HS-27A (cell line): ENCODE measurements at places on chromosomes 7 and 10.

- no peak for DNase-seq
These were observed 630.0 kb upstream of the FOXK1 start for GRCh38 chr7:4052130-4052529.

- no peak for DNase-seq
These were observed 225.4 kb downstream of the TCERG1L start for GRCh38 chr10:131086094-131086493.

- DNase-seq: no peak
These were observed 40.5 kb downstream of the ST8SIA6 start for GRCh38 chr10:17413876-17414275.

DNA sequence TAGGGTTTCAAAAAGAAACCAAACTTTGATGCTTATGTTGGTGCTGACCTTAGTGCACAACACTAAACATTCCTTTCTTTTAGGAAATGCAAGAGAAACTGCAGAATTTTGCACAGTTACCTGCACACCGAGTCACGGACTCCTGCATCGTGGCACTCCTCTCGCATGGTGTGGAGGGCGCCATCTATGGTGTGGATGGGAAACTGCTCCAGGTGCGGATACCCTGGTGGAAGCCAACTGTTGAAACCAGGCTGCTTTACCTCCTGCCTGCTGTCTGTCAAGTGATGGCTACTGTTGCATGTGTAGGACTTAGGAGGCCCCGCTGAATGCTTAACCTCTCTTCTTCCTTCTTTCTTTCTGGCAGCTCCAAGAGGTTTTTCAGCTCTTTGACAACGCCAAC lies 11.7 kb downstream of the CASP2 start:
- no peak for DNase-seq

DNA sequence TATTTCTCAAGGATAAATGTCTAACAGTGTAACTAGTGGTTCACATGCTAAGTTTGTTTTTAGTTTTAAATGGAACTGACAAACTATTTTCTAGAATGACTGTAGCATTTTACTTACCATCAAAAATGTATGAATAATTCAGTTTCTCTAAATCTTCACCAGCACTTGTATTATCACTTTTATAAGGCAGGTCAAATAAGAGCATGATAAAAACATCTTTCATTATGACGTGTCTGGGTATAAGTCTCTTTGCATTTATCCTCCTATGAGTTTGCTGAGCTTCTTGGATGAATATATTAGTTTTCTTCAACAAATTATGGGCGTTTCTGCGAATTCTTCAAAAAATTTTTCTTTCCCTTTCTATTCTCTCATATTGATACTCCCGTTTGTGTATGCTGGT lies 19.9 kb downstream of the ZNF33B start:
- DNase-seq: no peak

GRCh38 chr7:112743811-112744210 lies 46.4 kb downstream of the TMEM168 start:
- DNase-seq: no peak

GRCh38 chr10:102776779-102777456 lies 33.2 kb downstream of the WBP1L start:
- DNase-seq: peak; percentile 62

GRCh38 chr7:98212532-98213041 lies 1.3 kb downstream of the BHLHA15 start:
- DNase-seq: no peak

- DNase-seq: no peak
These were observed 1.2 kb upstream of the SDHAF3 start for GRCh38 chr7:97116308-97116707.

DNA sequence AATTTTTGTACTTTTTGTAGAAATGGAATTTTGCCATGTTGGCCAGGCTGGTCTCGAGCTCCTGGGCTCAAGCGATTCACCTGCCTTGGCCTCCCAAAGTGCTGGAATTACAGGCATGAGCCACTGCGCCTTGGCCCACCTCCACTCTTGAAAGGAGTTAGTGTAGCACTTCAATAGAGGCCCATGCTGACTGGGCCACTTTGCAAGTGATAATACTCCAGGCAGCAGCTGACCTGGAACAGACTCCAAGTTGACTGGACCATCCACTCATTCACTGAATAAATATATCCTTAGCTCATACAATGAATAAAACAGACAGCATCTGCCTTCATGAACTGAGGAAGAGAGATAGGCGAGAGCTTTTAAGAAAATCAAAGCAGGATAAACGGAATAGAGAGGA lies 14.7 kb downstream of the CPVL start:
- DNase-seq: no peak

- DNase-seq: no peak
These were observed 109.9 kb downstream of the OAT start for GRCh38 chr10:124308811-124309210.

DNA sequence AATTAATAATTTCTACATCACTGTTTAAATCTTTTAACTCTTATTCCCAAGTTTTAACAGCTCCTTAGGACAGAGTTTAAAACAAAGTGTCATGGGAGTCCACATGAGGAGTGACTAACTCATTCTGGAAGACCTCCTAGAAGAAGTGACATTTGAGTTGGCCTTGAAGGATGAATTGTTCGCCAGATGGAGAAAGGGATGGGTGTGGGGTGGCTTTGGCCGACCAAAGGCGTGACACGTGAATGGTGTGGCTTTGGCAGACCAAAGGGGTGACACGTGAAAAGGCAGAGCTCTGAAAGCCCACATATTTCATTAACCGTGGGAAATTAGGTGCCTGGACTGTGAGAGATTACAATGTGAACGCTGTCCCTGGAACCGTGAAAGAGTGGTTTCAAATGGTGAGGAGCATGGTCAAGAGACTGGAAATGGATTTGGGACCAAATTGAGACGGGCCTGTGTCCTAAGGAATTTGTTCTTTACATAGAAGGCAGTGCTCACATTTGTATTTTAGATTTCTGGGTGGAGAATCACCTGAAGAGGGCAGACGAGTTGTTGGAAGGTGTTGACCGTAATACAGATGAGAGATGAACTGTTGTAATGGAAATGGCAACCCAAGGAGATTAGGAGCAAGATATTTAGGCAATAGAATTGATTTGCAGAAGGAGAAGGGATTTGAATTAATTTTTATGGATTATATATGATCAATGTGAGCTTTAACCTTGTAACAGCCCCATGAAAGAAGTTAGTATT lies 228.1 kb downstream of the BICC1 start:
- no peak for DNase-seq

DNA sequence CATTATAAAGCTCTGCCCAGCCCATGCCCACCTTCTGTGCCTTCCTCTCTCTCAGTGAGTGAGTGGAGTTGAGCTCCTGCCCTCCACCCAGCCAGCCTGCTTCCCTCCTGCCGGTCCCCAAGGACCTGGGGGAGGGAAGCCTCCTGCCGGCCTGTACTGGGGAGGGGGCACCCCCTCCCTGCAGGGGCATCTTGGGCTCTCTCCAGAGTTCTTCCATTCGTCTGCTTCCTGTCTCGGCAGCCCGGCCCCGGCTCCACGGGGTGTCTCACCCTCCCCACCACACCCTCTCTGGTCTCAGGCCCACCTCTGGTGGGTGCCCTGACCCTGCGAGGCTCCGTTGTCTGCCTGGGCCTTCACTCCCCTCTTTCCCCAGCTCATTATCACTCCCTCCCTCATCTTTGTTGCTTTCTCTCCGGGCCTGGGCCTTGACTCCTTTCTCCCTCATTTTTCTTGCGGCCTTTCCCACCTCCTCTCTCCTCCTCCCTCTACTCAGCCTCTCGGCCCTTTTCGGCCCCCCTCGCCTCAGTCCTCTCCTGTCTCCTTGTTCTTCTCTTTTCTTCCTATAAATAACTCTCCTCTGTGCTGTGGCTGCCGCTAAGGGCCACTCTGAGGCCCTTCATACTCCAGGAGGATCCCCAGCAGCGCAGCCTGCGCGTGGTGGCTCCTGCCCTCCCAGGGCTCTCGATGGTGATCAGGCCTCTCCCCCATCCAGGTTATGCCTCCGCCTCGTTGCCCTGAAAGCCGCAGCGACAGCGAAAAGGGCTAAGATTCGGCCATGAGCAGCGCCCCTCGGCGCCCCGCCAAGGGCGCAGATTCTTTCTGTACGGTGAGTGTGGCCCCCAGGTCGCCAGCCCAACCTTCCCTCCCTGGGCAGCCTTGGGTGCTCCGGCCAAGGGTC lies 2.1 kb downstream of the SLC4A2 start:
- no peak for DNase-seq

- DNase-seq: no peak
These were observed 26.5 kb upstream of the TRIL start for GRCh38 chr7:28984631-28985030.

- DNase-seq: no peak
These were observed 92.7 kb upstream of the GDF10 start for GRCh38 chr10:47207281-47207615.

DNA sequence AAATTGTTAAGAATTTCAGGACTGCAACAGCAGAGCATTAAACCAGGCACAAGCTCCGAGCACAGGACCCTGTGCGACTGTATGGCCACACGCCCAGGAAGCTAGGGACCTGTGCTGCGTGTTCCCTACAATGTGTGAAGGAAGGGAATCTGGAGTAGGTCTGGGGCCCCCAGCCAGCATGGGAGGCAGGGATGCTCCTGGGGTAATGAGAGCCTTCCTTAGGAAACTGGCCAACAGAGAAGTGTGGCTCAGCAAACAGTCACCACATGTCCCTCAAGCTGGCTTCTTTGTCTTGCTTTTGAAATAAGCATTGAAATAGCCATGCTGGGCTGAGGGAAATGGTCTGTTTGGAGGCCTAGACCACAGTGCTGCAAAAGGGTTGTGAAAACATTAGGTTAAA lies 8.2 kb downstream of the BLNK start:
- DNase-seq: no peak

DNA sequence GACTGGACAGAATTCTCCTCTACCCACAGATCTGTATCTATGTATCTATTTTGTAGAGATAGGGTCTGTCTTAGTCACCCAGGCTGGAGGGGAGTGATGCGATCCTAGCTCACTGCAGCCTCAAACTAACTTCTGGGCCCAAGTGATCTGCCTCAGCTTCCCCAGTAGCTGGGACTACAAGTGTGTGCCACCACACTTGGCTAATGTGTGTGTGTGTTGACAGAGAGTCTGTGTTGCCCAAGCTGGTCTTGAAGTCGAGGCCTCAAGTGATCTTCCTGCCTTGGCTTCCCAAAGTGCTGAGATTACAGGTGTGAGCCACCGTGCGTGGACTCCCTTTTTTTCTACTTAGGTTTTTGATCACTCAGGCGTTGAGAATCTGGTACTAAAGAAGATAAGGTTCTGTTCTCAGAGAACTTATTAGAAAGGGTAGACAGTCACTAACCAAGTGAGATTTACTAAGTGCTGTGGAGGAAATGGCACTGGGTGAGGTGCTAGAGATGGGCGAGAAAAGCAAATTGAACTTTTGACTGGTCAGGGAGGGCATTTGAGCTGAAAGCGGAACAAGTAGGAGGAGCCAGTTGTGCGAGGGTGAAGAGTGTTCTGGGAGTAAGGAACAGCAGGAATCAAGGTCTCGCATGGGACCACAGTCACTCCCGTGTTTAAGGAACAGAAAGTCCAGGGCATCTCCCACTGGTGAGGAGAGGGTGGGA lies 18.0 kb downstream of the NDUFB2 start:
- DNase-seq: no peak

DNA sequence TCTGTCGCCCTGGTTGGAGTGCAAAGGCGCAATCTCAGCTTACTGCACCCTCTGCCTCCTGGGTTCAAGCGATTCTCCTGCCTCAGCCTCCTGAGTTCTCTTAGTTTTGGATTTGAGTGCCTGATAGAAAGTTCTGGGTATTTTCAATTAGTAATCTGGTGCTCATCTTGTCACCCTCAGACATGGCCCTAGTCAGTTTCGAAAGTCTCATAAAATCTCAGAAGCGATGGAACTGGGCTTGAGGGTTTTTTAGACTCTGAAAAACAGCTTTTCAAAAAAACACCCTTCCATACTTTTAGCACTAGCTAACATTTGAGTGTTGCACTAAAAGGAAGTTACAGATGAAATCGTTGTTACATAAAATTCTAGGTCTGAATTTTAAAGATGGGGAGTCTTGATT lies 9.4 kb upstream of the PIP4K2A start:
- DNase-seq: no peak

DNA sequence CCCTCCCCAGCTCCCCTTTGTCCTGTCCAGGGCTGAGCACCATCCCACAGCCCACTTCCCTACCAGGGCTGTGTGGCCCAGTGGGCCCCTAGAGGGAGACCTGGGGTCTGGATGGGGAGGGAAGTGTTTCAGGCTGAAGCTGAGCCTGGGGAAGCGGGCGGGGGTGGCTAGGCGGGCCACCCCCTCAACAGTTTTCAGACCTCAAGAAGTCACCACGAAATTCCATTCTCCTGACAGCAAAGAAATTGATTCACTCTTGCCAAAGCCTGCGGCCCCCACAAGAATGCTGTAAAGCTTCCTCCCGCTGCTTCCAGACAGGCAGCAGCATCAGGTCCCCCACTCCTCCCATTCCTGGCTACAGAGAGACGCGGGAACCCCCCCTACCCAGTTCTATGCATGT lies 2.5 kb upstream of the LFNG start:
- peak; percentile 69 for DNase-seq

GRCh38 chr10:26318672-26319071 lies 102.1 kb downstream of the GAD2 start:
- no peak for DNase-seq

DNA sequence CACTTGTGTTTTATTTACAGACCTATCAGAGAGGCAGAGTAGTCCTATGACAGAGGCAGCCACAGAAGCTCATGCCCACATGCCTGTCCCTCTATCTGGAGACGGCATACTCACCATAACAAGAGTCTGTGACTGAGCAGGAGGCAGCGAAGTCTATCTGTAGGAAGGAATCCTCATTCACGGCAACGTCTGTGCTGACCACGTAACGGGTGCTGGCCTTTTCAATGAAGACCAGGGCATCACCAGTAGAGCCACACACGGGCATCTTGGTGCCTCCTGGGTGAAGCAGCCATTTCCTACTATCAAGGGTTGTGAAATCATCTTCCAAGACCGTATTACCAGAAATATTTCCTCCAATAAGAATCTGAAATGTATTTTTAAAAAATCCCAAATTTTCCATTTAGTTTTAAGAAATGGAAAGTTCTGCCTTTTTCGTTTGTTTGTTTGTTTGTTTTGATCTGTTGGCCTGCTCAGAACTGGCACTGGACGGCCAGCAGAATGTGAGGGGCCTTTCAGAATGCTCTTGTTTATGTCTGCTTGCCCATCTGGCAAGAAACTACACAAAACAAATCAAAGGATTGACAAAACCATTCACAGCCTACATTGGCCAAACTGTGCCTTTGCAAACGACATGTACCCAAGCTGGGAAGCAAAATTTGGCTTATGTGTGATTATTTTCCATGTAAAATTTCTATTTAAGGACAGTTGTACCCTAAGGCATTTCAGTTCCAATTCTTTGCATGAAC lies 93.1 kb upstream of the SLC26A5 start:
- DNase-seq: no peak

DNA sequence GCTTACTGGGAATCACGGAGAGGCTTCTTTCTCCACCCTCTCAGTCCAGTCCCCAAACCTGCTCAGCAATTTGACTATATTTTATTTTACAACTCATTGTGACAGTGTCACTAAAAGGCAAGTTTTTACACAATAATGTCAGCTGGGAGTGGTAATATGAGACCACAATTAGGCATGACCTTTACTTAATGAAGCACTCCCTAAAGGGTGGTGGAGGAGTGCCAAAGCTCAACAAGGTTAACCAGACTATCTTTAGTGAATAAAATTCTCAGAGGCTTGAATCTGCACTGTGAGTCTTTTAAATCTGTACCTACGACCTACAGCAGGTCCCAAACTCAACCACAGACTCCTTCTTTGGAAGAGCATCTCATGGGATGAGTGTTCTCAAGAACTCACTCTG lies 215.6 kb downstream of the TAX1BP1 start:
- no peak for DNase-seq

- DNase-seq: no peak
These were observed 37.6 kb downstream of the SORCS3 start for GRCh38 chr10:104678658-104679057.

- no peak for DNase-seq
These were observed 234.1 kb downstream of the GATA3 start for GRCh38 chr10:8288600-8288999.
